ENCODE measurements at places on chromosomes 3 and 15.
A peak's percentile ranks its signal among the peaks of the same experiment; 100 is the strongest.

GRCh38 chr15:81914734-81915256 is 131.0 kb downstream of the MEX3B start:
- no peak for DNase-seq

- no peak for DNase-seq
Measured at GRCh38 chr15:99542828-99543227, 23.0 kb upstream of the MEF2A start.

DNA sequence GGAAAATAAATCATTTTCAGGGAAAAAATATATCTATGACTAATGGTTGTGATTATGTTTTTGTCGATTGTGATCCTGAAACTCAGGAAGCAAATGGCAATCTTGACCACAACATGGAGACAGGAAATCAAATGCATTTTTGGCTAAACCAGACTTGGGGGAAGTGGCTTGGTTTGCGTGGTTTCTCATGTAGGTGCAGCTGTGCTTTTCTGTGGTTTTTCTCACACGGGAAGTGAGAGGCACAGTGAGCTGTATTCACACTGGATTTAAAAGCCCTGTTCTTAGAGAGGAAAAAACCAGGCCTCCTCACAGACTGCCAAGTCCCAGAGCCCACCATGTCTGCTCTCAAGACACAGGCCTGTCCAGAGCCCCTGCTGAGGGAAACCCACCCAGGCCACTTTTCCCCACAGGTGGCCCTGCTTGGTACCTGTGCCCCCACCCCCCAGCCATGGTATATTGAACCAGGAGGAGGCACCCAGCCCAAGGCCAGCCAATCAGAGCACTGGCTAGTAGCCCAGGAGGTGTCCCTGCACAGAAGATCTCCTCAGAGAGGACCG is 46.1 kb downstream of the BTD start:
- peak; percentile 58 for DNase-seq

- peak; percentile 73 for DNase-seq
Measured at GRCh38 chr15:85044251-85044853, 62.7 kb downstream of the PDE8A start.

DNA sequence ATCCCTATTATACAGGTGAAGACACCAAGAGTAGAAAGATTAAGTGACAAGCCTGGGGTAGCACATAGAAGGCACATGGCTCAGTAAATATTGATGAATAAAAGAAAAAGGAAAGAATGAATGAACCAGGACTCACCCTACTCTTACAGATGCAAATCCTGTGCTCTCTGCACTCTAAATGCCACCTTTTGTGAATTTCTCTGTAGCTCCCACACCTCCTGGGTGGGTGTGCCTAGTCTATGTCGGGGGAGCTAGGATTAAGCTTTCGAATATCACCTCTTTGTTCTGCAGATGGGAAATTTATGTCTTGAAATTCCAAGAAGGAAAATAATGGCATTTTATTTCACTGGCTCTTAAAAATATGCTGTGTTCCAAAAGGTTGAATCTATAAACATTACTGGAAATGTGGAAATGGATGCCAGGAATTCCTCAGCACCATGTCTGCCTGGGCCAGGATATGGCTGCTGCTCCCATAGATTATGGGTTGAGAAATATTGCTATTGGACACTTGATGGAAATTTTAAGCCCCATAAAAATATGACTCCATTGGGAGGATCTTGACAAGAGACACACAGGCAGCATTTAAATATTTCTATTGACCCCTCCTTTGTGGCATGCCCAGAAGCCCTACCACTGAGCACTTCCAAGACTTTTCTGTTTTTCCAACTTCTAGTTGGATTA is 43.3 kb downstream of the CCNB2 start:
- DNase-seq = no peak

Data from hematopoietic multipotent progenitor cell treated with erythropoietin and hydrocortisone succinate and interleukin-3 and kit ligand, for 6 days (in vitro differentiated cells).